ENCODE measurements at places on chromosomes 4 and X. TPM values are rescaled to one million over a fixed set of nuclear protein-coding genes. Genes with fewer than 3 reads are reported as not detected.

- H3K4me1 ChIP-seq = peaks cover 5% of the 10 kb centered on the region
- H3K27me3 ChIP-seq = no peaks in the 10 kb centered on the region
- H3K36me3 ChIP-seq = no peaks in the 10 kb centered on the region
- no peak overlapping the region for H3K4me3 ChIP-seq
- no peak for DNase-seq
- H3K27ac ChIP-seq = no peak overlapping the region
Measured at GRCh38 chrX:37813570-37813969, 33.7 kb downstream of the CYBB start.

DNA sequence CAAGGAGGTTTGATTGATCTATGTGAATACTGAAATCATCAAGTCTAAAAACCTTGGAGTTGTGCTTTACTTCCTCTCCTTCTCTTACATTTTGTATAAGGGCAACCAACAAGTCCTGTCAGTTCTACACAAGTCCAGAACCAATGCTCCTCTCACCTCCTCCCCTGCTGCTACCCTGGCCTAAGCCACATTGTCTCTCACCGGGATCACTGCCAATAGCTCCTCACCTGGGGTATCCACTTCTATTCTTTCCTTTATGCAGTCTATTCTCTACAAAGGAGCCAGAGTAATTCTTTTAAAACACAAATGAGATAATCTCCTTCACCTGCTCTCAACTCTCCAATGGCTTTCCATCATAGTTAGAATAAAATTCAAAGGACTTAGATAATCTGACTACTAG is 13.3 kb upstream of the ARHGEF6 start:
- no peak for DNase-seq
- H3K27ac ChIP-seq = no peak overlapping the region
- H3K4me1 ChIP-seq = peaks cover 8% of the 10 kb centered on the region
- no peak overlapping the region for H3K4me3 ChIP-seq

DNA sequence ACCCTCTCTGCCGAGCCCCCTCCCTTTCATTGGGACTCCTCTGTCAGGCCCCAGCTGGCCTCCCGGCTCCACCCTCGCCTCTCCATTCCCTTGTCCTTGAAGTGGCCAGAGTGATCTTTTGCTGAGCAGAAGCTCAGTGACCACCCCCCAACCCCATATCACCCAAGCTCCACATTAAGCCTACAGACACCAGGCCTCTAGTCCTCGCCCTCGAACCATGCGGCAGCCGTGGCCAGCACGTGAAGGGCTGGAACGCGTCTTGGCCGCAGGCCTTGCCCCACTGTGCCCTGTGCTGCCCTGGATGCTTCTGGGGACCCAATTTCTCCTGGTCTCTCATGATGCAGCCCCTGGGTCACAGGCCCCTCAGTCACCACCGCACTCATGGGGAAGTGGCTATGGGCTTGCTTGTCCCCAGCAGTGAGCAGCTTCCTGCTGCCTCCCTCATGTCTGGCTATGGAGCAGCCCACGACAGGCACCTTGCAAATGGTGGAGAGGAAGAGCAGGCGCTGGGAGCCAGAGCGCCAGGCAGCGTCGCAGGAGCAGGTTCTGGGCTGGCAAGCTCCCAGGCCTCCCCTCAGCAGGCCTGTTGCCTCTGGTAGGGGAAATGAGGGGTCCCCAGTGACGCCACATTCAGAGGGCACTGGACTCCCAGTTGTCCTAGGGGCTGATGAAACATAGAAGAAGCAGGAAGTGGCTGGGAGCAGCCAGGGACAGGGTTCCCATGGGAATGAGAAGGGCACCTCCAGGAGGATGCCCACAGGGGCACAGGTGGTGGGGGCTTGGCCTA is 757 bp upstream of the SRPK3 start:
- no peak for DNase-seq
- no peak overlapping the region for H3K27ac ChIP-seq
- peaks cover 2% of the 10 kb centered on the region for H3K36me3 ChIP-seq
- peaks cover 6% of the 10 kb centered on the region for H3K27me3 ChIP-seq
- no peaks in the 10 kb centered on the region for H3K4me1 ChIP-seq

GRCh38 chrX:111671668-111672067 is 9.3 kb upstream of the ALG13 start:
- H3K4me1 ChIP-seq = no peaks in the 10 kb centered on the region
- DNase-seq = no peak
- H3K4me3 ChIP-seq = no peak overlapping the region
- H3K36me3 ChIP-seq = no peaks in the 10 kb centered on the region

GRCh38 chrX:72663737-72664136 is 50.4 kb downstream of the PHKA1 start:
- DNase-seq = no peak
- H3K4me3 ChIP-seq = peak overlapping the region; percentile 5
- peaks cover 4% of the 10 kb centered on the region for H3K36me3 ChIP-seq

- peaks cover 1% of the 10 kb centered on the region for H3K27me3 ChIP-seq
- no peak overlapping the region for H3K4me3 ChIP-seq
- no peak for DNase-seq
- H3K36me3 ChIP-seq = no peaks in the 10 kb centered on the region
Measured at GRCh38 chr4:38241541-38241940, 281.3 kb downstream of the PTTG2 start.

- H3K4me1 ChIP-seq = peaks cover 7% of the 10 kb centered on the region
- no peaks in the 10 kb centered on the region for H3K27me3 ChIP-seq
- peaks cover 2% of the 10 kb centered on the region for H3K36me3 ChIP-seq
- DNase-seq = no peak
- H3K27ac ChIP-seq = no peak overlapping the region
- no peak overlapping the region for H3K4me3 ChIP-seq
Measured at GRCh38 chr4:152374606-152375285, 161.1 kb downstream of the FBXW7 start.

- H3K4me1 ChIP-seq = peaks cover 29% of the 10 kb centered on the region
- peak overlapping the region; percentile 61 for H3K4me3 ChIP-seq
- H3K36me3 ChIP-seq = no peaks in the 10 kb centered on the region
- peaks cover 9% of the 10 kb centered on the region for H3K27me3 ChIP-seq
Measured at GRCh38 chr4:81505004-81505598, 33.4 kb upstream of the RASGEF1B start.

CSAG3 gene
- 1.1 TPM for total RNA-seq

GRCh38 chr4:95107004-95107403 is 349.2 kb downstream of the BMPR1B start:
- H3K4me3 ChIP-seq = no peak overlapping the region
- peaks cover 5% of the 10 kb centered on the region for H3K27me3 ChIP-seq
- H3K27ac ChIP-seq = no peak overlapping the region
- DNase-seq = no peak
- H3K4me1 ChIP-seq = no peaks in the 10 kb centered on the region

DNA sequence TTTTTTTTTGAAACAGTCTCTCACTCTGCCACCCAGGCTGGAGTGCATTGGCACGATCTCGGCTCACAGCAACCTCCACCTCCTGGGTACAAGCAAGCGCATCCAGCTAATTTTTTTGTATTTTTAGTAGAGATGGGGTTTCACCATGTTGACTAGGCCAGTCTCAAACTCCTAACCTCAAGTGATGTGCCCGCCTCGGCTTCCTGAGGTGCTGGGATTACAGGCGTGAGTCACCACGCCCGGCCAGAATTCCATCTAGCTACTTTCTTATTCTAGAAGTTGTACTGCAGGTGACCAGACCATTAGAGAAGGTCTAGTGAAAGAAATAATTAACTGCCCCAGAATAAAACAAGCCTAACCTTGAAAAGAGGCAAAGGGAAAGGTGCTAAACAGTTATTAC is 2.3 kb downstream of the LRBA start:
- H3K36me3 ChIP-seq = peaks cover 15% of the 10 kb centered on the region
- H3K4me1 ChIP-seq = peaks cover 27% of the 10 kb centered on the region
- peak overlapping the region; percentile 97 for H3K4me3 ChIP-seq
- peak overlapping the region; percentile 68 for H3K27ac ChIP-seq
- no peaks in the 10 kb centered on the region for H3K27me3 ChIP-seq
- DNase-seq = peak; percentile 67

DNA sequence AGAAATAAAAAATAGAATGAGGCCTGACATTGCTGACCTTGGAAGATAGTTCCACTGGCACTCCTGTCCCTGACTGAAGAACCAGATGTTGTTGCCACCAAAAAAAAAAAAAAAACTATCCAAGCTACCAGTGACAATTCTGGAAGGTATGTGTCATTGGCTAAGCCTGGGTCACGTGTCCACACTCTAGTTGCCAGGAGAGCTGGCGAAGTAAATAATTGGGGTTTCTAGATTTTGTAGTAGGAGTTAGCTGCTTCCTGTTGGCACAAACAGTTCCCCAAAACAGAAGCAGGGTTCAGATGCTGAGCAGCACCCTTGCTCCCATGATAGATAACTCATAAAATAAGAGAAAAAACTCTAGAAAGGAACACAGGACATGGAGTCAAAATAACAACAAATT is 20.5 kb downstream of the MND1 start:
- H3K27me3 ChIP-seq = no peaks in the 10 kb centered on the region
- H3K4me1 ChIP-seq = peaks cover 11% of the 10 kb centered on the region
- peak overlapping the region; percentile 46 for H3K27ac ChIP-seq
- no peak overlapping the region for H3K4me3 ChIP-seq
- H3K36me3 ChIP-seq = peaks cover 57% of the 10 kb centered on the region

LRRC66 gene
- total RNA-seq = 0.05 TPM

DNA sequence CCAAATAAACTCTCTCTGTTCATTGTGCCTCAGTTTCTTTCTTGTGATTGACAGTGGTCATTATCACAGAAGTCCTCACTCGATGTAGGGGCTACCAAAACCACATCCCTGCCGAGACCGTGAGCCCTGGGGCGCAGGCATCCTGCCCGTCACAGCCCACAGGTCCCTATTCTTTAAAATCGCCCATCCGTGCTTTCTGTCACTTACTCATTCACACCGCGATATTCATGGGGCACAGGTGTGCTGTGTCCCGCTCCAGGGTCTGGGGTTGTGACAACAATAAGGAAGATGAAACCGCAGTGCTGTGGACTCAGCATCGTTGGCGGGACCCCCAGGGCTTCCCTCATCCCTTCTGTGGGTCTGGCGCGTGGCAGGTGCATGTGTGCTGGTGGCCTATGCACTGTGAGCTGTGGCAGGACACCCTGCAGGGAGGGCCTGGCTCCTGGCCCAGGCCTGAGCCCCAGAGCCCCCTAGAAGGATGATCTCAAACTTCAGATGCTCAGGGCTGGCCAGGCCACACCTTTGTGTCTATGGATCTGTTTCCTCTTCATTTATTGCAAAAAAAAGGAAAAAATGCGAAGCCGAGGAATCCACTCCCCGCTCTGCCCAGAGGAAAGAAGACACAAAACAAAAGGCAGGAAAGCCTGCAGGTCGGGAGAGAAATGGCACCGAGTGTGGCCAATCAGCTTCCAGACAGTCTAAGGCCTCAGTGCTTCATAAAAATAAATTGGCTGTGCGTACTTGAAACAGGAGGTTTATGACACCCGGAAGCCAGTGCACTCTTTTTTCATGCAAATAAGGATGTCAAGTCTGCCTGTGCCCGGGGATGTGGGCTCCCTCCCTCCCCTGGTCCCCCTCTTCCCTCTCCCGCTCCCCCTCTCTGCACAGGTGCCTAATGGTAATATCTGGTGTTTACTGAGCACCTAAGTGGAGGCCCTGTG is 109.5 kb upstream of the ADRA2C start:
- DNase-seq = no peak
- no peak overlapping the region for H3K27ac ChIP-seq
- no peak overlapping the region for H3K4me3 ChIP-seq
- no peaks in the 10 kb centered on the region for H3K4me1 ChIP-seq
- no peaks in the 10 kb centered on the region for H3K36me3 ChIP-seq

DNA sequence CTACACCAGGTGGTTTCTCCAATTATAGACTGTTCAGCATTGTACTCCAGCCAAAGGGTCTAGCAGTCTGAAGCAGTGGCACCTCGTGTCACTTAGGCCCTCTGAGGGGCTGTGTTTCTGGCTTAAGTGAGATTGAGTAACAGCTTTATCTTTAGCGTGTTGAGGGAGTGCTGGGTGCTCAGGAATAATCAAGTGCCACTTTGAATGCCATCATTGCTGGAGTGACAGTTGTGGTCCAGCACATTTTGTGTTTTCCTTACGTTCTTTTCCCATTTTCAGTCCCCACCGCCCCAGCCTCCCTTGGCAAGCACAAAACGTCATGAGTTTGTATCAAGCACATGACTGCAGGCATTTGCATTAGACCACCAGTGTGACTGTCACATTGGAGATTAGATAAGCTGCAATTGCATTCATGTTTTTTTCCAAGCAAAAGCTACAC is 58.7 kb downstream of the FNIP2 start:
- no peaks in the 10 kb centered on the region for H3K27me3 ChIP-seq
- DNase-seq = no peak
- no peak overlapping the region for H3K27ac ChIP-seq
- no peak overlapping the region for H3K4me3 ChIP-seq

SPANXN3 gene
- total RNA-seq = not detected
